Central memory CD4-positive, alpha-beta T cell (primary cell): ENCODE measurements at places on chromosomes 4 and X.

DNA sequence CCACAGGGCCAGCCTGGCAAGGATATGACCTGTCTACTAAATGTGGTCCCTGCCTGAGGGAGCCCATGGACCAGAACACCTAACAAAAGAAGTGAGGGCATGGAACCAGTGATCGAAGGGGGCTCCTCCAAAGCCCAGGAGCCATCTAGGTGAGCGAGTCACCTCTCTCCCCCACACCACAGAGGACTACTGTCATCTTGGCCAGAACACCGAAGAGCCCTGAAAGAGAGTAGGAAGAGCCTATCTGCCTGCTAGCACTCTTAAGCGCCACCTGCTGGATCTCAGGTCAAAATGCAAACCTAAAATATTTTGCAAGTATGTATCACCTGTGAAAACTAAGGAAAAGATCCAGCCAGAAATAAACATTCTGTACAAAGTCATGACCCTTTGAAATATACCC lies 137.9 kb upstream of the ZXDB start:
- DNase-seq, result peak; percentile 15

DNA sequence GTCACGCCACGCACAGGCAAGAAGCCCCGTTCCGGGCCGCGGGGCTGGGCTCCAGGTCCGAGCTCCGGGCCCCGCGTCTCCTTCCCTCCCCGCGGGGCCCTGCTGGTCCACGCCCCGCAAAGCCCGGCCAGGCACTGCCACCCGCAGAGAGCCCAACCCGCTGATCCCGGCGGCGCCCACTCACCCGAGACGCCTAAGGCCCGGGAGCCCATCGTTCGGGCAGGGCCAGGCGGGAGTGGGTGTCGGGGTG lies 870 bp downstream of the PDZD4 start:
- DNase-seq, result no peak

- peak; percentile 46 for DNase-seq
Measured at GRCh38 chr4:2798399-2799223, 5.7 kb downstream of the SH3BP2 start.

GRCh38 chr4:83036991-83037665 lies 2.1 kb downstream of the COPS4 start:
- no peak for DNase-seq

DNA sequence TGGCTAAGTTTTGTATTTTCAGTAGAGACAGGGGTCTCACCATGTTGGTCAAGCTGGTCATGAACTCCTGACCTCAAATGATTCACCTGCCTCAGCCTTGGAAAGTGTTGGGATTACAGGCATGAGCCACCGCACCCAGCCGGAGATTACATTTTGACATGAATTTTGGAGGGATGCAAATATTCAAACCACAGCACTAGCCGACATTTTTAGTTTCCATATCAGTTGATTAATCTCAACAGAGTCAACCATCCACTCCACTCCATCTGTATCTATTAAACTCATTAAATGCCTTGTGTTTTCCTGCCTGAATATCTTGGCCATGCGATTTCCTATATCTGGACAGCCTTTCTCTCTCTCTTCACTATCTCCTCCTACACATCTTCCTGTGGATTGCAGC lies 64.1 kb upstream of the PDGFRA start:
- DNase-seq, result no peak

DNA sequence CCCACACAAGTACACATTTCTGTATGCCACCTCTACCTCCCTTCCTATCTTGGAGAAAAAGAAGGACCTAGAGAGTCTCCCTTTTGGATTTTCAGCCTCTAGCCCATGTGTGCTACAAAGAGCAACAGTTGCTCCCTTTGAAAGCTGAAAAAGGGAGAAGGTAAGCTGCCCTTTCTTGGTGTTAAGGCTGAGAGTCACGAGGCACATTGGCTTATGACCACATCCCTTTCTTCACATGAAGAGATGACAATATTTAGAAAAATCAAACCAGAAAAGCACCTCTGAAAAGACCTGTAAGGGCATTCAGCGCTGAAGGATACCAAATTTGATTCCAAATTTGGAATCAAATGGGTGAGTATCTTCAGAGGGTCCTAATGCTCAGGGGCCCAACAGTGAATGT lies 6.4 kb upstream of the FGFBP1 start:
- DNase-seq, result no peak
